ENCODE measurements at places on chromosomes 2 and 18.

DNA sequence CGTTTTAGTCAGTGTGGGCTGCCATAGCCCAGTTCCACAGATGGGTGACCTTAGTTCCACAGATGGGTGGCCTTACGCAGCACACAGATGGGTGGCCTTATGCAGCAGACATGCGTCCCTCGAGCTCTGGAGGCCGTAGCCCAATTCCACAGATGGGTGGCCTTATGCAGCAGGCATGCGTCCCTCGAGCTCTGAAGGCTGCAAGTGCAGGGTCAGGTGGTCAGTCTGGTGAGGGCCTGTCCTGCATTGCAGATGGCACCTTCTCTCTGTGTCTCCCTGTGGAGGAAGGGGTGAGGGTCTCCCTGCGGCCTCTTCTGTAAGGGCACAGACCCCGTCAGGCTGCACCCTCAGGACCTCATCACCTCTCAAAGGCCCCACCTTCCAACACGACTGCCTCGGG lies 189.5 kb upstream of the TPO start:
- DNase-seq: no peak

GRCh38 chr18:74916773-74917393 lies 292.1 kb downstream of the PTGR3 start:
- DNase-seq: no peak

DNA sequence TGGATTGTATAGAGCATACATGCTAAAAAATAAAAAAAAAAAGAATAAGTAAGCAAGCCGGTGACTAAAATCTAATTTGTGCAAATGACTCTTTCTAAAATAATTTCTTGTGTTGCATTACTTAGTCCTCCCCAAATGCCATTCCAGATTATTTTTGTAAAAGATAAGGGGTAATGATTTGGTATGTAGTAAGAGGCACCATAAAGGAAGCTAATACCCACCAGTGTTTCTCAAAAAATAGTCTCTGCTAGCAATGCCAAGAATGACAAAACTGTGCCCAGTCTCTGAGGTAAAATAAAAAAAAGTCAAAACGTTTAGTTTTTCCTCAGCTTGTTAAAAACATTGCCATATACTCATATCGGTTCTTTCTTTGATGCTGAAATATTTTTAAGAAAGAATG lies 2.7 kb downstream of the METTL5 start:
- no peak for DNase-seq

- no peak for DNase-seq
These were observed 132.5 kb downstream of the SPHKAP start for GRCh38 chr2:228048838-228049490.

GRCh38 chr2:144780983-144781382 lies 261.1 kb upstream of the ZEB2 start:
- no peak for DNase-seq

DNA sequence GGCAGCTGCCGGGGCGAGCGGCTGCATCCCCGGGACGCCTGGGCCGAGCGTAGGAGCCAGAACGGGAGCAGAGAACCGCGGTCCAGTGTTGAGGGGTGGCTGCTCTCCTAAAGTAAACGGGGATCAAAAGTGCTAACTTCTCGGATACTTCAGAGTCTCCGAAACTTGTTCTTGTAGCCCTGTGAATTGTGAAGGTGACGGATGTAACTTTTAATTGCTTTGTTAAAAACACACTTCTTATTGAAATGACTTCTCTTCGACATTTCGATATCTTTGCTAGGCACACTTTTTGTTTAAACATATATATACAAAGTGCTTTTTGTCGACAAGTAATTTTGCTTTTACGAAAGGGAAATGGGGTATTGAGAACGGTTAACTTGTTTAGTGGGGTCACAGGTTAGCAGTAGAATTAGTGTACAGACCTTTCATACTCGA lies 540 bp downstream of the ATP9B start:
- DNase-seq: no peak

All from caudate nucleus (tissue), 63 donors.